Activated CD8-positive, alpha-beta memory T cell treated with anti-CD3 and anti-CD28 coated beads, Interleukin-2, amount 10 ng/mL, durations not matched to agents 7 days and 5 days (primary cell): ENCODE measurements at places on chromosomes 1 and 21. TPM values are rescaled to one million over a fixed set of nuclear protein-coding genes. Genes with fewer than 3 reads are reported as not detected.

DNA sequence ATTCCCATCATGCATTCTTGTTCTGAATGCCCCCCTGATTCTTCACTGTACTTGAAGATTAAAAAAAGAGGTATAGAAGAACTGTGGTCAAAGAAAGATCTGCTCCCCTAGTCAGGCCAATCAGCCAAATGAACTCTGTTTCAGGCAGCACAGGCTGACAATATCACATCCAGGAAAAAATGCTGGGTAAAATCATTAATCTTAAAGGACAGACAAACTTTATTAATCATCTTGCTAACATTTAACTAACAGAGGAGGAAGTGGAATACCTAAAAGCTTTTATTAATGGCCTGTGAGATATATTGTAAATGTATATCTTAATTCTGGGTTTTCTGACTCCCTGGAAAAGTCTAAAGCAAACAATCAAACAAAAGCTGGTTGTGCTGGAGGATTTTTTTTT, 660.5 kb upstream of the PRMT6 start:
- H3K36me3 ChIP-seq: no peaks in the 10 kb centered on the region
- H3K4me1 ChIP-seq: no peaks in the 10 kb centered on the region
- H3K4me3 ChIP-seq: no peak overlapping the region
- H3K27ac ChIP-seq: no peak overlapping the region

DNA sequence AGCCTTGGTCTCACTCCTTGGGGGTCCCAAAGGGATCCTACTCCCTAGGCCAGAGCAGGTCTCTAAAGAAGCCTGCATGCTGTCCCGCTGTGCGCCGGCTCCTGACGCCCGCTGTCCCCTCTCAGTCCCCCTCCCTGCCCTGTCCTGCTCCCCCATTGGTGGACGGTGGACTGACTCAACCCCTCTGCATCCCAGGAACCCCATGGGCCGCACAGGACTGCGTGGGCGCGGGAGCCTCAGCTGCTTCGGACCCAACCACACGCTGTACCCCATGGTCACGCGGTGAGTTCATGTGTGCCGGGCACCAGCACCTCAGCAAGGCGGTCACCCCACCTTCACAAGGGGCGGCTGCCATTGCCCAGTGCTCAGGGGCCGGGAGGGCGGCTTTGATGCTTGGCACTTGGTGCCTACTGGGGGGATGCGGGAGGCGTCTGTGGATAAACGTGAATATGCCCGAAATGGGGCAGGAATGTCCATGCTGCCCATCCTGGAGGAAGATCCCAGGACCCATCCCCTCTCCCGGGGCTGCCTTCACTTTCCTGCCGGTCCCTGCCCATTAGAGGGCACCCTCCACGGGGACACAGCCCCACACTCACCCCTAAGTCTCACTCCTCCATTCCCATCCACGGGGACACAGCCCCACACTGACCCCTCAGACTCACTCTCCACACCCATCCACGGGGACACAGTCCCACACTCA, 20.2 kb upstream of the LRRC3 start:
- peaks cover 3% of the 10 kb centered on the region for H3K36me3 ChIP-seq
- no peaks in the 10 kb centered on the region for H3K4me1 ChIP-seq
- no peaks in the 10 kb centered on the region for H3K27me3 ChIP-seq
- DNase-seq: no peak

DNA sequence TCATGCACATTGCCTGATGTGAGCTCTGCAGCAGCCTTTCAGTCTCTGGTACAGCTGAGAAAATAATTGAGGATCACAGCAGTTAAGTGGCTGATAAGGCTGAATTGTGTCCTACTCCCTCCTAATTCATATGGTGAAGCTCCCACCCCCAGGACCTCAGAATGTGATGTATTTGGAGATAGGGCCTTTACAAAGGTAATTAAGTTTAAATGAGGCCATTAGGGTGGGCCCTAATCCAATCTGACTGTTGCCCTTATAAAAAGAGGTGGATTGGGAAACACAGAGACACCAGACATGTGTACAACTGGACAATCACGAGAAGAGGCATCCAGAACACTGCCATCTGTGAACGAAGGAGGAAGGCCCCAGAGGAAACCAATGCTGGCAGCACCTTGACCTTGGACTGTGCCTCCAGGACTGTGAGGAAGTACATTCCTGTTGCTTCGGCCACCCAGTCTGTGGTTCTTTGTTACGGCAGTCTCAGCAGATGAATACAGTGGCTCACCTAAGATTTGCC, 148.1 kb downstream of the TRABD2B start:
- peaks cover 9% of the 10 kb centered on the region for H3K27me3 ChIP-seq
- no peaks in the 10 kb centered on the region for H3K4me1 ChIP-seq
- H3K27ac ChIP-seq: no peak overlapping the region

GRCh38 chr1:172476218-172476811, 32.4 kb upstream of the PIGC start:
- DNase-seq: no peak
- peaks cover 14% of the 10 kb centered on the region for H3K27me3 ChIP-seq
- H3K36me3 ChIP-seq: no peaks in the 10 kb centered on the region

DNA sequence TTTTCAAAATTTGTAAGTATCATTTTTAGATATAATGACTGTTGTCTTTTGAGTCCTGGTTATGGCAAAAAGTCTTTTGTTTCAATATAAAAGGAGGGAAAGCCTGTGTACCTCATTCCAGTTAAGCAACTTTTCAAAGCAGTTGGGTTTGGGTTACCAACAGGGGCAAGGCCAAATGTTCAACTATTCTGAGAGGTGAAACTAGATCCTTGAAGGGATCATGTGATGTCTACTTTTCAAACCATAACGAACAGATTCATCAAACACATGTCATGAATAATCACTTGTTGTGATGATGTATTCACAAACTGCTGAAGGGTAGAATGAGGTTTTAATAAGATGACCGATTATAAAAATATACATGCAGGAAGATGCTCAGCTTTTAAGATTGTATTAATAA, 171.3 kb downstream of the HHAT start:
- H3K4me3 ChIP-seq: no peak overlapping the region
- no peak for DNase-seq
- H3K27me3 ChIP-seq: no peaks in the 10 kb centered on the region
- no peaks in the 10 kb centered on the region for H3K4me1 ChIP-seq

GRCh38 chr1:237932816-237933215, 42.1 kb upstream of the ZP4 start:
- no peaks in the 10 kb centered on the region for H3K27me3 ChIP-seq

DNA sequence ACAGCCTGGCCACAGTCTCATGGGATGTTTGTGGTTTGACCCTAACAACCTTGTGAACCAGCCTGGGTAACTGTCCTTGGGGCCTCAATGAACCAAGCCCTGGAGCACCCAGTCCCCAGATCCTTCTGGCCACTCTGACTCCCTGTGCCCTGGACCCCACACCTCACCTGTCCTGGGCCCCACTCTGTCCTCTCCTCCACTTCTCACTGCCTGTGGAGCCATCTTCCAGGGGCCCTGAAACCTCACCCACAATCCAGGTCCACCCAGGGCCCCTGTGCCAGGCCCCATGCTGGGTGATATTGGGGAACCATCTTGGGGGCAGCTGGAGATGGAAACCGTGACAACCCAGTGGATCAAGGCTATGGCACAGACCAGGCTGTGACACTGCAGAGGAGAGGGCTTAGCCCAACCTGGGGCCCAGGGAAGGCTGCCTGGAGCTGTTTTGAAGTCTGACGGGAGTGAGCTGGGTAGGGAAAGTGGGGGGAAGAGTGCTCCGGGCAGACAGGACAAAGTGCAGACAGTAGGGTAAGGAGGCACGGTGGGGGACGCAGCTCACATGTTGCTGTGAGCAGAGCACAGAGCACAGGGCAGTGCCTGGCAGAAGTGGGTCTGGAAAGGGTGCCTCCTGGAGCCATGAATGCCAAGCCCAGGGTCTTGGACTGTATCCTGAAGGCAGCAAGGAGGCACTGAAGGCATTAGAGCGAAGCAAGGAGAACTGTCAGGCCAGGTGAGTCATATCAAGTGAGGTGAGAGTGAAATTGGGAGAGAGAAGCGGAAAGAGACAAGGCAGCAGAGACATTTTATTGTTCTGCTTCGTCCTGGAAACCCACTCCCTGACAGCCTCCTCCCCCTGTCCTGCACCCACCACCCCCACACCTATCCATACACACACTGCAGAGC, 12.1 kb upstream of the LRP8 start:
- H3K27ac ChIP-seq: no peak overlapping the region
- H3K36me3 ChIP-seq: peaks cover 15% of the 10 kb centered on the region
- H3K27me3 ChIP-seq: no peaks in the 10 kb centered on the region
- DNase-seq: no peak
- peaks cover 13% of the 10 kb centered on the region for H3K4me1 ChIP-seq

GRCh38 chr1:15180945-15181523, 27.5 kb downstream of the TMEM51 start:
- H3K27me3 ChIP-seq: peaks cover 31% of the 10 kb centered on the region
- H3K36me3 ChIP-seq: no peaks in the 10 kb centered on the region
- H3K4me3 ChIP-seq: no peak overlapping the region

- H3K27me3 ChIP-seq: peaks cover 24% of the 10 kb centered on the region
- H3K4me1 ChIP-seq: peaks cover 50% of the 10 kb centered on the region
- no peak overlapping the region for H3K4me3 ChIP-seq
- no peaks in the 10 kb centered on the region for H3K36me3 ChIP-seq
- DNase-seq: no peak
Observed at GRCh38 chr21:42679319-42680057, 26.1 kb downstream of the PDE9A start.

DNA sequence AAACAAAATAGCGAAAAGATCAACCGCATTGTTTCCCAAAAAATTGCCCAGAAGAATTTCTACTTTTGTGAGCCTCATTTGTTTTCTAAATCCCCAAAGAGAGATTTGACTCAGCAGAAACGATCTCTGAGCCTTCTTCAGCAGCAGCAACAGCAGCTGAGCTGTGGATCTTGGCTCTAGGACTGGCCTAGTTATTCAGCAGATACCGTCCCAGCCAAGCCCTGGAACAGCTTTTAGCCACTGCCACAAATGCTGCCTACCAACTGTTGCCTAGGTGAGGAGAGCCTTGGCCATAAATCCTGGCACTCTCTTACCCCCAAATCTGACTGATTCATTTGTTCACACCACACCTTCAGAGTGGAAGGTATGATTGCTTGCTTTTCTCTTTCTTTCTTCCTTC, 320.1 kb downstream of the TGFB2 start:
- no peak overlapping the region for H3K4me3 ChIP-seq
- no peak overlapping the region for H3K27ac ChIP-seq
- no peak for DNase-seq
- no peaks in the 10 kb centered on the region for H3K36me3 ChIP-seq

- H3K27ac ChIP-seq: no peak overlapping the region
- H3K27me3 ChIP-seq: no peaks in the 10 kb centered on the region
- H3K36me3 ChIP-seq: peaks cover 5% of the 10 kb centered on the region
Observed at GRCh38 chr1:25844536-25845337, 14.5 kb downstream of the AUNIP start.

Gene AGT
- total RNA-seq: not detected

Gene OR2T11
- total RNA-seq: not detected

Gene FCAMR
- total RNA-seq: not detected

Gene SAMSN1
- 58.9 TPM for total RNA-seq
